ENCODE measurements at places on chromosomes 5 and 9.

- no peak for DNase-seq
These were observed 41.9 kb upstream of the SAP30L start for GRCh38 chr5:154403776-154404387.

GRCh38 chr5:59584858-59585846 is 308.4 kb downstream of the PDE4D start:
- DNase-seq: no peak

DNA sequence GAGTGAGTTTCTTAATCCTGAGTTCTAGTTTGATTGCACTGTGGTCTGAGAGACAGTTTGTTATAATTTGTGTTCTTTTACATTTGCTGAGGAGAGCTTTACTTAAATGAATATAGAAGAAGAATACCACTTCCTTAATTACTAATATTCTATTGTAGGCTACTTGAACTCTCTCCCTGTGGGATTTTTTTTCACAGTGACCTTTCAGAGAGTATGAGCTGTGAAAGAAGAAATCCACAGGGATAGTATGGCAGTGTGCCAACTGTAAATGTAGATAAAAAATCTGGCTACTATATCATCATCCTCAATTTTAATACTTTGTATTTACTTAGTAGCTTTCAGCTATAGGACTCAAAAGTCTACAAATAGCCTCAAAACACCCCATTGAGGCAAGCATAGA is 67.3 kb downstream of the COMMD10 start:
- DNase-seq: no peak

- no peak for DNase-seq
These were observed 801 bp upstream of the PRSS3 start for GRCh38 chr9:33794560-33794959.

DNA sequence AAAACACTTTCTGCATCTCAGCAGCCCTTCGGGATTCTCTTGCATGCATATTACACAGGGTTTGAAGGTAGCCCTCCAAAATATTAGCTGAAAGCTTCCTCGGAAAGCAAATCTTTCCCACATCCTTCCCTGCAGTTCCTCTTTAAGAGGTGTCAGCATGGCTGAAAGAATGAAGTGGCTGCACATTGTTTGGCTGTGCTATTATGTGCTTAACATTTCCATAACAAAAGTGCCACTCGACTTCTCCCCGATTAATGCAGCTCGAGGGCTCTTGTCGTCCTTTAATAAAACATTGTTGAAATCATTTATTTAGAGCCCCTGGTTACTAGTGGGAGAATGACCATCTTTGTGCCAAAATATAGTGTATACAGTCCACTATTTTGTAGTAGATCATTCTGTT is 6.5 kb downstream of the GAS1 start:
- DNase-seq: no peak

GRCh38 chr9:109880276-109881169 is 100.5 kb downstream of the PALM2AKAP2 start:
- no peak for DNase-seq

DNA sequence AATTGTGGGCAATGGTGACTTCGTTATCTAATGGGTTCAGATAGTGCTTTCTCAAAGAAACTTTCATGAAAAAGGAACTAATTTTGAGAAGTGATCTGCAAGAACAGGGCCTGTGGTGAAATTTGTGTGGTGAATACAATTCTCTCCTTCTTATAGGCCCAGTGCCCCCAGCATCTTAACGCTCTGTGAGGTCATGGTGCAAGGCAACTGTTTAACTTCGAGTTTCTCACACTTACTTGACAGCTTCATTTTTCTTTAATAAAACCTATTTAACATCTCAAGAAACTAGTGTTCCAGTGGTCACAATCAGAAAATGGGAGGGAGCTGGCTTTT is 69.2 kb downstream of the FAM114A2 start:
- DNase-seq: no peak

- DNase-seq: no peak
These were observed 75.0 kb downstream of the TMEM232 start for GRCh38 chr5:110651507-110651906.

- no peak for DNase-seq
These were observed 32.6 kb upstream of the PRRC2B start for GRCh38 chr9:131361202-131361833.

DNA sequence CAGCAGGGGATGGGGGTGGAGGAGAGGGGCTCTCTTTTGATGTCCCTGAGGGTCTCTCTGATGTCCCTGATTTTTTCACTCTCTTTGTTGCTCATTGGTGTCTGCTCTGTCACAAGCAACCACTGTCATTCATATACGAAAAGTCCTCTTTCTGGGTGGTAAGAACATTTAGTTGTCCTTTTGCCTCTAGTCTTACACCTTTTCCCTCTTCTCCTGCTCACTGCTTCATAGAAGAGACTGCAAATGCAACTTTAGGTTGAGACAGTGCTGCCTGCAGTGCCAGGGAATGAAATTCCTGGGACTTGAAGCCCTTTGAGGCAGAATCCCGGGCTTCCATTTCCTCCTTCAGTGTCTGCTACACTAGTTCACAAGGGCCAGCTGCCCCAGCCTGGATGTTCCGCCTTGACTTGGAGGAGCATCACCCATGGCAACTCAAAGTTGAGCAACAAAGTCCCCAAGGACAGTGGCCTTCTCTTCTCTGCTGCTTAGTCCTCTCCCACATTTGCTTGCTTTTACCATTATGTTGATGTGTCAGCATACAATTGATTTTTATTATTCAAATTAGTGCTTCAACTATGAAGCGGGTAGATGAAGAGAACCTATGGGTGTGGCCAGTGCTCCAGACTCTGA is 94.7 kb upstream of the RUSC2 start:
- peak; percentile 3 for DNase-seq

DNA sequence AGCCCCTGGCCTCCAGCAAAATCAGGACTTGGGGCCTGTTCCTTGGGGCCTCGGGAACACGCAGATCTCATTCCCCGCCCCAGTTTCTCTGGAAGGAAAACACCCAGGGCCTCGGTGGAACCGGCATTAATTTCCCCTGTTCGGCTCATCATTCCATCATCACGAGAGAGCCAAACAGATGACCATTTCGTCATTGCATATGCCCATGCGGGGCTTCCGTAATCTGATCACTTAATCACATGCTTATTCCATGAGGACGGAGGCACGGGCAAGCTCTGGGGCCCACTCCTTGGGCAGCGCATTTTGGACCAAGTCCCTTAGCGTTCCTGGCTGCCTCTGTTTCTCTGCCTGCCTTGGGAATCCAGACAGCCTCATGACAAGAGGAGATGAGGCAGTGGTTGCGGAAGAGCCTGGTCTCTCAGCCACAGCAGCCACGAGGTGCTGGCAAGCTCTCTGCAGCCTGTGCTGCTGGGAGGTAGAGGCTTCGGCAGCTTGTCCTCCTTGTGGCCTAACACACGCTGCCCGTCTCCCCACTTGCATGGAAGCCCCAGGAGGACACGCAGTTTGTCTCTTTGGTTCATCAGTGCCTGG is 65.0 kb upstream of the IER5L start:
- no peak for DNase-seq

- no peak for DNase-seq
These were observed 24.9 kb downstream of the C9orf50 start for GRCh38 chr9:129595903-129596540.

- DNase-seq: no peak
These were observed 121.0 kb downstream of the FEM1C start for GRCh38 chr5:115423541-115423940.

- no peak for DNase-seq
These were observed 378 bp downstream of the DROSHA start for GRCh38 chr5:31531543-31531887.

DNA sequence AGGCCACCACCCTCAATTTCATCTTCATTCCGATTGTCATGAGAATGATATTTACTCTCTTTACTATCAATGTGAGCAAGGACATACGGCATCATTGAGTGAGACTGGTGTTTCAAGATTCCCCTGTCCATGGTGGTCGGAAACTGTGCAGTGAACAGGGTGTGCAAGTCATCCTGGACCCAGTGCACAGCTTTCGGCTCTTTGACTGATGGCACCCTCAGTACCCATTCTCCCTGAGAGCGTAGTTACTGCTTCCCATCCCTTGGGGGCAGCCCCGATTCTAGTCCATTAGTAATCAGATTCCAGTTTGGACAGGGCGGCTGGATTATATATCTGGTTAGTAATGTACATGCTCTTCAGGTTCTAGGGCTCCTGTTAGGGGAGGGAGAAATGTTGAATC is 61.7 kb upstream of the SUB1 start:
- no peak for DNase-seq

- no peak for DNase-seq
These were observed 161.8 kb downstream of the PJA2 start for GRCh38 chr5:109247986-109248385.

- no peak for DNase-seq
These were observed 27.3 kb upstream of the FER start for GRCh38 chr5:108720391-108720790.

DNA sequence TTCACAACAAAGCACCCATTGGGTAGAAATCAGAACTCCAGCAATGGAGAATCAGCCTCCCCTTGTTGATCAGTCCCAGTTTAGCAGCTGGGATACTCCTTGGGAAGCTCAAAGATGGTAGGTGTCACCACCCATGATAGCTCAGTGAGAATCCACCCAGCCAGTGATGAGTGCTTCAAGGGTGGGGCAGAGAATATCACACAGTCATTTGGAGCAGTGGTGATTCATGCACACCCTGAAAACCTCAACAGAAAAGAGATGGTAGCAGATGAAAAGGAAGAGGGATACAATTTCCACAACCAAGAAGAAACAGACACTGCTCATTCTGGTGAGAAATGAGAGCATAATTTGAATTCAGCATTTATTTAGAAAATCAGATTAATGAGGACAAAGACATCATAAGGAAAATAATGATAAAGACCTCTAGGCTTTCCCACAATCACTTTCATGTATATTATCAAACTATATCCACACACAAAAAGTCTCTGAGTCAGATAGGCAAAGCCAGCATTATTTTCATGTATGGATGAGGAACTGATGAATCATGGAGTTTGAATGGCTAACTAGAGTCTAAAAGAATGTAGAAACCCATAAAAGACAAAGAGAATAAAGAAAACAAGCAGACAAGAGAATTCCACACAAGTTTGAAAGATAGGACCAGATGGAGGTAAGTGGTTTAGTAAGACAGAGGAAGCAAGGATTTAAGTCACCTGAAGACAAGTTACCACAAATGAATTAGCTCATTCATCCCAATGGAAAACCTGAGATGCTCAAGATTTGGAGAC is 82.9 kb downstream of the FEM1C start:
- DNase-seq: no peak

GRCh38 chr5:32383065-32383464 is 61.5 kb downstream of the ZFR start:
- no peak for DNase-seq

DNA sequence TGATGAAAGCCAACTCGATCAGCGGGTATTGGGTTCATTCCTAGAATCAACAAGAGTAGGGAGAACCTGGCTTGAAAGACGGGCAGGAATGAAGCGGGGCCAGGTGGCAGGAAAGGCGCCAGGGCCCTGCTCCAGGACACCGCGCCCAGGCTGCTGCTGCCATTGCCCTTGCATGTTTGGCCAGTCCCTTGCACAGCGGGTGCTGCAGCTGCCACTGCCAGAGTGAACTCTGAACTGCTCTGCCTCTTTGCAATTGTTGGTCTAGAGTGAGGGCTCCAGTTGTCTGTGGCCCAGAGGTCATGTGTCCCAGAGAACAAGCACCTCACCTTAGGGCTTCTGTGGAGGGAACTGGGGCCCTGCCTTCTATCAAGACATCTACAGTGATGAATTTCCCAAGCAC is 24.0 kb upstream of the CARTPT start:
- DNase-seq: no peak

DNA sequence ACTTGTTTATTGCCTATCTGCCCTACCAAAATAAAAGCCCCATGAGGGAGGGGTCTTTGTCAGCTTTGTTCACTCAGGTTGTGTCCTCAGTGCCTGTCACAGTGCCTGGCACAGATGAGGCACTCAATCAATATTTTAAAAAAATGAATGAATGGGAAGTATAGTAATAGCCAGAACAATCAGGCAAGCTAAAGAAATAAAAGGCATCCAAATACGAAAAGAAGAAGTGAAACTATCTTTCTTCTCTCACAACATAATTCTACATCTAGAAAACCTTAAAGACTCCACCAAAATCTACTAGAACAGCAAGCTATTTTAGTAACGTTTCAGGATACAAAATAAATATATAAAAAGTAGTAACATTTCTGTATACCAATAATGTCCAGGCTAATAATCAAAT is 37.8 kb upstream of the C5orf63 start:
- no peak for DNase-seq

- DNase-seq: peak; percentile 79
These were observed 397.6 kb upstream of the IRX1 start for GRCh38 chr5:3198074-3198449.

DNA sequence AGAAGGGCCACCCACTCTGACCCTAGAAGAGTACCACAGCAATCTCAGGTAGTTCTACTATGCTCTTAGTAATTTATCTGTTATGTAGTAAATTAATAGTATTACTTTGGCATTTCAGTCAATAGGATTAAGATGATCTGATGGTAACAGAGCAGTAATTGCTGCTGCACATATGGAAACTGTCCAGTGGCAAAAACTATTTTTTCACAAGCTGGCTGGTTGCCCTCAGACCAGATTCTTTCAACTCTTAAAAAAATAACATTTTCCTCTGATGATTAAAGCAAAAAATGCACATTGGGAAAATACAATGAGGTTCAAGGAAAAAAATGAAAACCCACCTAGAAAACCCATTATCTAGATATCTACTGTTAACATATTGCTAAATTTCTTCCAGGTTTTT is 19.7 kb downstream of the GLRA1 start:
- DNase-seq: no peak

DNA sequence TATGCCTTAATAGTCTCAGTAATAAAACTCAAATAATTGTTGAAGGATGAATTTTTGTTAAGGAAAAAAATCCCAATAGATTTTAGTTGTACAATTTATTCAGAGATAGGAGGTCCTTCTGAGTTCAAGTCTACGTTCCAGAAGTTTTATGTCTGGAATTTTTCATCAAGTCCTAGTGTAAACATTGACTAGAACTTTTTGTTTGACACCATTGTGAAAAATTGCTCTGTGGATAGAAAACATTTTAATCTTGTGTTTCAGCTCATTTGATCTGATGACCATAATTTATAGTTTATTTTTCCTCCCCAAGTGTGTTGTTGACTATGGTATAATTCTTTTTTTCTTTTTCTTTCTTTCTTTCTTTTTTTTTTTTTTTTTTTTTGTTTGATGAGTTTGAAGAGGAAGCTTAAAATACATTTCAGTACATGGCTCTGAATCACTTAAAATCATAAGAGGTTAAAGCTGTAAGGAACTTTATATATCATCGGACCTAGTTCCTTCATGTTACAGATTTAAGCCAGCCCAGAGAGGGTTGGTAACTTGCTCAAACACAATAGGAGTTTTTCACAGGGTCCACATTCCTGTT is 20.7 kb downstream of the ITGA1 start:
- no peak for DNase-seq

DNA sequence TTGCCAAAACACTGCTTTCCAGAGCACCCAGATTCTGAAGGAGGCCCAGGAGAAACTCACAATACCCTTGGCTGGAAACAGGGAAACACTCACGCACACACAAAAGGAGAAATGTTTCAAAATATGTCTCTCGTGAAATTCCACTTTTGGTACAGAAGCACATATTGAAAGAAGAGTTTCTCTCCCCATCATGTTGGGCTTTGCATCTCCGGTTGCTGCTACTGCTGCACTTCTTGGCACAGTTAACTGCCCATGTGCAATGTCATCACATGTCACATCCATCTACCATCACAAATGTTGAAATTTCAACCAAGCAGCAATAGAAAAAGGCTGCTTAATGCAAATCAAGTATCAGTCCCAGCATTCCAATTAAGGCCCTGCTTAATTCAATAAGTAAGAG is 72.1 kb downstream of the ABCA1 start:
- no peak for DNase-seq

All from NCI-H526 treated with DMSO at 0.1 percent for 48 hours (cell line).